ENCODE measurements at places on chromosomes 11 and 22. TPM values are rescaled to one million over a fixed set of nuclear protein-coding genes. Genes with fewer than 3 reads are reported as not detected.

DNA sequence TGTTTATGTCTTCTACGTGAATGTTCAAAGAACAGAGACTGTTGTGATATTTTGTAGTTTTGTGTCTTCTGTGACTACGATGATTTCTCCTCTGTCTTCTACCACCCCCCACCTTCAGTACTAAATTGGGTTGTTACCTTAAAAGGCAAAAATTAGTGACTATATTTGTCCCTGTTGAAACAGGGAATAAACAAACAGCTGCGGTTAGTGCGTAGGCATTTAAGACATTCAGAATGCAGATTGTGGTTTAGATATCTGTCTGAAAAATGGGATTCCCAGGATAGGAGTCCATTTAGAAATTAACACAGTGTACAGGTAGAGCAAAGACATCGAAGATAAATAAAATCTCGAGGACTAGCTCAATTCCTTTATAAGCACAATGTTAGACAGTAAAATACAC lies 15.6 kb upstream of the ARHGAP42 start:
- DNase-seq: no peak
- no peaks in the 10 kb centered on the region for H3K36me3 ChIP-seq
- no peak overlapping the region for H3K4me3 ChIP-seq

- DNase-seq: no peak
- no peak overlapping the region for H3K27ac ChIP-seq
- H3K4me3 ChIP-seq: no peak overlapping the region
- no peaks in the 10 kb centered on the region for H3K4me1 ChIP-seq
- H3K36me3 ChIP-seq: no peaks in the 10 kb centered on the region
- H3K27me3 ChIP-seq: no peaks in the 10 kb centered on the region
These were observed 6.8 kb upstream of the SERGEF start for GRCh38 chr11:18019650-18020049.

- no peaks in the 10 kb centered on the region for H3K27me3 ChIP-seq
- DNase-seq: peak; percentile 60
- no peak overlapping the region for H3K4me3 ChIP-seq
- peak overlapping the region; percentile 50 for H3K27ac ChIP-seq
These were observed 66.0 kb downstream of the MYEOV start for GRCh38 chr11:69359735-69360480.

- no peaks in the 10 kb centered on the region for H3K27me3 ChIP-seq
- DNase-seq: no peak
These were observed 53.4 kb downstream of the SCGB1A1 start for GRCh38 chr11:62472063-62472884.

- H3K4me1 ChIP-seq: no peaks in the 10 kb centered on the region
- no peaks in the 10 kb centered on the region for H3K27me3 ChIP-seq
- no peak for DNase-seq
- H3K27ac ChIP-seq: no peak overlapping the region
These were observed 29.9 kb downstream of the ENDOD1 start for GRCh38 chr11:95119361-95120060.

DNA sequence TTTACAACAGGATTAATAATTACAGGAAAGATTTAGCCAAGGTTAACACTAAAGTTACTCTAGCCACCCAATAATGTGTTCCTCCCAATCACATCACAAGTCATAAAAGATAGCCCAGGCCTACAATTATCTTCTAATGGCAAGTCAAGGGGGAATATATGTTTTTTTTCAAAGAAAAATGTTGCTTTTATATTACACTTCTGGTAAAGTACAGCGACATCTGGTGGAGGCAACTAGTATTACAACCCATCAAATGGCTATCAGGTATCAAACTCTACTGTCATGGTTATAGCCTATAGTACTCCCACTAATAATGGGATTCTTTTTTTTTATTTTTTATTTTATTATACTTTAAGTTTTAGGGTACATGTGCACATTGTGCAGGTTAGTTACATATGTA lies 71.8 kb downstream of the XRRA1 start:
- H3K27me3 ChIP-seq: no peaks in the 10 kb centered on the region
- no peak overlapping the region for H3K27ac ChIP-seq
- DNase-seq: no peak
- no peak overlapping the region for H3K4me3 ChIP-seq
- no peaks in the 10 kb centered on the region for H3K36me3 ChIP-seq
- H3K4me1 ChIP-seq: no peaks in the 10 kb centered on the region

GRCh38 chr11:2584812-2585565 lies 114.8 kb downstream of the KCNQ1OT1 start:
- H3K4me3 ChIP-seq: no peak overlapping the region
- DNase-seq: peak; percentile 40
- H3K27me3 ChIP-seq: no peaks in the 10 kb centered on the region
- H3K4me1 ChIP-seq: no peaks in the 10 kb centered on the region
- H3K27ac ChIP-seq: no peak overlapping the region
- H3K36me3 ChIP-seq: no peaks in the 10 kb centered on the region

- no peak overlapping the region for H3K27ac ChIP-seq
- no peaks in the 10 kb centered on the region for H3K36me3 ChIP-seq
- H3K27me3 ChIP-seq: no peaks in the 10 kb centered on the region
These were observed 46.2 kb upstream of the A4GALT start for GRCh38 chr22:42766860-42767259.

DNA sequence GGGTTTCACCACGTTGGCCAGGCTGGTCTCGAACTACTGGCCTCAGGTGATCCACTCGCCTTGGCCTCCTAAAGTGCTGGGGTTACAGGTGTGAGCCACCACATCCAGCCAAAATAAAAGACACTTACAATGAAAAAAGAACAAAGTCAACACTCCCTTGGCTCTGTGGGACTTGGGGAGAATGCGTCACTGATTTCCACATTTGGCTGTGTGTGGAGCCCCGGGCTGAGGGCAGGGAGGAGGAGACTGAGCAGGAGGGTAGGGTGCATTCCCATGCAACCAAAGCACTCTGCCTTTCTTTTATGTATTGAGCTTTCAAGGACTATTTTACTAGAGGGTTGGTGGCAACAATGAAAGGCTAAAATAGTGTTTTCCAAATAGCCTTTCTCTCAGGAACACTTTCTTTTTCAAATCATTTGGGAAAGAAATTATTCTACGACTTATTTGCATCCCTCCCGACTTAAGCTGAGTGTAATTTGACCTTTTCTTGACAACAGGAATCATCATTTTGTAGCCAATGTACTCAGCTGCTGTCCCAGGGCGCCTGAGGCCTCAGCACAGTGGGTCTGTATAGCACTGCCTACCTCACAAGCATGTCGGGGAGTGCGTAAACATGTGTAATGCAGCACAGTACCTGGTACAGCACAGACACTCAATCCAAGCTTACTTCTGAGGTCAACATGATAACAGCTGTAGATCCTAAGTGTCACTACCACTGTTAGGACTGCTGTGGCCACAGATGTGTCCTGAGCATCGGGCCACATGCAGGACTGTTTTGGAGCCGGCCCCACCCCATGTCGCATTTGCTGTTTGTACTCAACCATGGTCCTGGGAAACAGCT lies 10.1 kb upstream of the SERPIND1 start:
- no peaks in the 10 kb centered on the region for H3K4me1 ChIP-seq
- H3K27me3 ChIP-seq: no peaks in the 10 kb centered on the region
- peak overlapping the region; percentile 67 for H3K27ac ChIP-seq
- H3K4me3 ChIP-seq: no peak overlapping the region
- DNase-seq: no peak

- no peak for DNase-seq
- no peaks in the 10 kb centered on the region for H3K27me3 ChIP-seq
- H3K36me3 ChIP-seq: no peaks in the 10 kb centered on the region
- no peak overlapping the region for H3K4me3 ChIP-seq
These were observed 857.0 kb downstream of the KCNA4 start for GRCh38 chr11:29159552-29160465.

- H3K36me3 ChIP-seq: no peaks in the 10 kb centered on the region
- no peaks in the 10 kb centered on the region for H3K4me1 ChIP-seq
- H3K4me3 ChIP-seq: no peak overlapping the region
These were observed 20.6 kb upstream of the PRDM10 start for GRCh38 chr11:130023204-130023603.

DNA sequence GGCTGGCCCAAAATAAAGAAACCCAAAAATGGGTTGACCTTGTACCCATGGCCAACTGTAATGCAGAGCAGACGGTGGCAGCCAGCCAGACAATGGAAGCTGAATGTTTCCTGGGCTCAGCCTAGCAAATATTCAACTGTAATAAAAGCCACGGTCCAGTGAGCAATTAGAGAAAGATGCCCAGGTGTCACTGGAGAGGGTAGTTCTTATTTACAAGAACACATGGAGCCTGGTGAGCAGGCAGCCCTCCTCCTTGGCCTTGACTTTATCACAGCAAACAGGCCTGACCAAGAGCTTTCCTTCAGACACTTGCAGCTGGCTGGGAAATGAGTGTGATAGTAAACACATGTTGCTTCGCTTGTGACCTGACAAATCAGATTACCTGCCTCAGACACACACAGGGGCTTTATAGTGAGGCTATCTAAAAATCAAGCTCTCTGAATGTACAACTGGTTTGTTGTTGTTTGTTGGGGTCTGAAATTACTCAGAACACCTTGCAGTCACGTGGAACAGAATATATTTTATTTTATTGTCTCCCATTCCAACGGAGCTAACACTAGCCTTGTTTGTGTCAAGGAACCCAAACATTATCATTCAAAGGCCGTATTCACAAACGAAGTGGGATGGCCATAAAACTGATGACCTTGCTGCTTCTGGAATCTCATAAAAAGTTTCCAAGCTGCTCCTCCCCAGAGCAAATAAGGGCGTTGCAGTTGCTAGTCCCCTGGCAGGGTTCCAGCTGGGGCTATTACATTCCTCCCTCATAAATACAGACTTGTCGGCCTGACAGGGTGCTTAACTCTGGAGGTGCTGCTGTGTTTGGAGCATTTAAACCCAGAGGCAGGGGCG lies 161.1 kb downstream of the BBOX1 start:
- H3K27ac ChIP-seq: peak overlapping the region; percentile 20
- no peak overlapping the region for H3K4me3 ChIP-seq
- no peaks in the 10 kb centered on the region for H3K36me3 ChIP-seq
- H3K4me1 ChIP-seq: no peaks in the 10 kb centered on the region
- peak; percentile 77 for DNase-seq

GRCh38 chr11:2189938-2190656 lies 18.5 kb upstream of the TH start:
- H3K27ac ChIP-seq: no peak overlapping the region
- H3K27me3 ChIP-seq: no peaks in the 10 kb centered on the region
- DNase-seq: no peak
- no peaks in the 10 kb centered on the region for H3K36me3 ChIP-seq
- H3K4me1 ChIP-seq: no peaks in the 10 kb centered on the region
- H3K4me3 ChIP-seq: no peak overlapping the region

GRCh38 chr22:17103351-17103750 lies 17.8 kb downstream of the TMEM121B start:
- H3K4me1 ChIP-seq: no peaks in the 10 kb centered on the region
- no peak overlapping the region for H3K4me3 ChIP-seq
- no peak for DNase-seq

- H3K27me3 ChIP-seq: no peaks in the 10 kb centered on the region
- no peak overlapping the region for H3K4me3 ChIP-seq
- H3K27ac ChIP-seq: no peak overlapping the region
- no peaks in the 10 kb centered on the region for H3K4me1 ChIP-seq
- DNase-seq: no peak
- H3K36me3 ChIP-seq: no peaks in the 10 kb centered on the region
These were observed 14.6 kb downstream of the MMP13 start for GRCh38 chr11:102940714-102941588.

DNA sequence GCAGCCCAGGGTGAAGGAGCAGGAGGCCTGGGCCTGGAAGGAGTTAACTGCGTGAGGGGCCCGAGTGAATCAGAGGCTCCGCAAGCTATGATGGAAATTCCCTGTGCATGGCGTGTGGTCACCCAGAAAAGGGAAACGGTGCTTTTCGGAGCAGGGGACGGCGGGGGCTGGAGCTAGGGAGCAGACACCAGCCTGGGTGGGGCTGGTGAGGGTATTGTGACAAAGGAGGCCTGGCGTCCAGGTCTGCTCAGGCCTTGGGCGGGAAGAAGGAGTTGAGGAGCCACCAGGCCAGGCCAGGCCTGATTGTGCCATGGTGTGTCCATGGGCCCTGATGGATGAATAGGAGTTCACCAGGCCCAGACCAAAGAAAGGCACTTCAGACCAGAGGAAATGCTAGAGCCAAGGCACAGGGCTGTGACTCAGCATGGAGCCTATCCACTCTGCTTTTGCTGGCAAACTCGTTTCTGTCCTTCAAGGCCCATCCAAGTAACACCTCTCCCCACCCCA lies 12.8 kb upstream of the SPI1 start:
- no peaks in the 10 kb centered on the region for H3K36me3 ChIP-seq
- H3K4me3 ChIP-seq: no peak overlapping the region
- H3K27ac ChIP-seq: peak overlapping the region; percentile 19
- DNase-seq: no peak
- no peaks in the 10 kb centered on the region for H3K27me3 ChIP-seq

- no peaks in the 10 kb centered on the region for H3K36me3 ChIP-seq
- H3K4me1 ChIP-seq: no peaks in the 10 kb centered on the region
- no peak overlapping the region for H3K27ac ChIP-seq
- no peaks in the 10 kb centered on the region for H3K27me3 ChIP-seq
These were observed 4.5 kb upstream of the AIFM3 start for GRCh38 chr22:20962491-20962945.

GRCh38 chr11:46298699-46299433 lies 21.4 kb downstream of the CREB3L1 start:
- no peaks in the 10 kb centered on the region for H3K4me1 ChIP-seq
- H3K36me3 ChIP-seq: no peaks in the 10 kb centered on the region
- peaks cover 22% of the 10 kb centered on the region for H3K27me3 ChIP-seq
- no peak overlapping the region for H3K4me3 ChIP-seq
- no peak overlapping the region for H3K27ac ChIP-seq

The C11orf65 gene
- 0.88 TPM for total RNA-seq

The PLEKHB1 gene
- 0.83 TPM for total RNA-seq

The GPHA2 gene
- not detected for total RNA-seq

The MMP13 gene
- not detected for total RNA-seq

The CCDC116 gene
- not detected for total RNA-seq

The FOLR2 gene
- 3.3 TPM for total RNA-seq

The TOM1 gene
- 48.8 TPM for total RNA-seq

All from right lobe of liver (tissue), 6 donors.